ENCODE measurements at places on chromosomes 7 and 10.

DNA sequence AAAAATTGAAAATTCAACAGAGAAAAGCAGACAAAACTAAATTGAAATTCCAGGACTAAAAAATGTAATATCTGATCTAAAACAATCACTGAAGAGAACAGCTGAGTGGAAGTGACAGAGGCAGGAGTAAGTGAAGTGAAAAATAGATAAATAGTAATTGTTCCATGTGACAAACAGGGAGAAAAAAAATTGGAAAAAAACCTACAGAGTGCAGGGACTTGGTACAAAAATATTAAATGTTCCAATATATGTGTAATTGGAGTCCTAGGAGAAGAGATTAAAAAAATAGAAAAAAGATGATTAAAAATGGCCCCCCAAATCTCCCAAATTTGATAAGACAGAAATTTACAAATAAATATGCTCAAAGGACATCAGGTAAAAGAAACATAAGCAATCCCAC, 63.4 kb upstream of the NAMPT start:
- DNase-seq: no peak

DNA sequence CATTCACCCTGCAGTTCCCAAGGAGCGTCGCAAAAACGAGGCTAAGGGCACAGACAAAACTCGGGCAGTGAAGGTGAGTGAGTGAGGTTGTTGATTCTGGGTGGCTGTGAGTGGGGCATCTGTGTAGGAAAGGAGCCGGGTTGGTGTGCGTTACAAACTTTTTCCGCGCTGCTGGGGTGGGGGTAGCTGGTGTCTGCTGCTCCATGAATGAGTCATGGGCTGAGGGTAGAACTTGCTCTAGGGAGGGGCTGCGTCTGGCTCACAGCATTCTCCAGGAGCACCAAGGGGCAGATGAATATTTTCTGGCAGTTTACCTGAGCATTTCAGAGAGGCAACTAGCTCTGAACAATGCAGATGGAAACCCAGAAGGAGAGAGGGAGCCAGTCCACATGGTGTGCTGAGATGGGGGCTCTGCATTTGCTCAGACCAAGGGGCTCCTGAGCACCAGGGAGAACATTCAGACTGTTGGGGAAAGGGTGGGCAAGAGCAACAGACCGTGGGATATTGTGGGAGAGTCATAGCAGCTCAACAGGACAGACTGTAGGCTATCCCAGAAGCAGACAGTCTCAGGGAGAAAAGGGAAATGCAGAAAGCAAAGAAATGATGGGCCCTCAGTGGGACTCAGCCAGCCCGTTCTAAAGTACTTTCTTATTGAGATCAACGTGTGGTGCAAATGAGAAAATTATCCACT, 18.8 kb downstream of the NOBOX start:
- DNase-seq: peak; percentile 51

GRCh38 chr10:61903928-61904344, 2.4 kb downstream of the ARID5B start:
- DNase-seq: no peak

DNA sequence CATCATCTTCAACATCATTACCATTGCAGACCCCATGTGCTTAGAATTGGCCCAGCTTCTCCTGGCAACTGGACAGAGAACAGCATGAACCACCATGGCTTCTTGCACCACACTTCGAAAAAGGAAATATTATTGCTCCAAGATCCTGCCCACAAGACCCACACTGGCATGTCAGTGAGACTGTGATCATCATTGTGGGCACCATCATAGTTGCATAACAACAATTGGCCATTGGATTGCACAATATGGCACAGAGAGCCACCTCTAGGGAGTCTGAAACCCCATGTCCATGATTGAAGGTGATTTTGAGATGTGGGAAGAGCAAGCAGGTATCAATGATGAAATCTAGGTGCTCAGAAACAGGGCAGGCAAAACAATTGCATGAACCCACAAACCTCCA, 918.9 kb downstream of the GRID1 start:
- no peak for DNase-seq

GRCh38 chr10:117609095-117609795, 66.7 kb downstream of the EMX2 start:
- DNase-seq: no peak

DNA sequence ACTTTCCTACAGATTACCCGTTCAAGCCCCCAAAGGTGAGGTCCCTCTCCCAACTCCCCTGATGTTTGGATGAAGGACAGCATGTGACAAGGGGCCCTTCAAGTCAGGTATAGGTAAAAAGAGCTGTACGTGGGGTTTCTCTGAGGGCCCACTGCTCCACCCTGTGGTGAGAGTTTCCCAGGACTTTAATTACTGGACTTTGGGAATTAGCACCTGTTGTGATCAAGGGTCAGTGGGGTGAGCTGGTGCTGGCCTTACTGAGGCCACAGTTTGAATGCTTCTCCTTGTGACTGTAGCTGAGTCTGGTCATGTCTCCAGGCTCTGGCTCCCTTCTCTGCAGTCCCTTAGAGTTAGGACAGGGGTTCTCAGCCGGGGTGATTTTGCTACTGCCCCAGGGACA, 16.8 kb downstream of the UBE2D4 start:
- no peak for DNase-seq

- DNase-seq: no peak
Observed at GRCh38 chr10:120755771-120756170, 95.4 kb upstream of the WDR11 start.

DNA sequence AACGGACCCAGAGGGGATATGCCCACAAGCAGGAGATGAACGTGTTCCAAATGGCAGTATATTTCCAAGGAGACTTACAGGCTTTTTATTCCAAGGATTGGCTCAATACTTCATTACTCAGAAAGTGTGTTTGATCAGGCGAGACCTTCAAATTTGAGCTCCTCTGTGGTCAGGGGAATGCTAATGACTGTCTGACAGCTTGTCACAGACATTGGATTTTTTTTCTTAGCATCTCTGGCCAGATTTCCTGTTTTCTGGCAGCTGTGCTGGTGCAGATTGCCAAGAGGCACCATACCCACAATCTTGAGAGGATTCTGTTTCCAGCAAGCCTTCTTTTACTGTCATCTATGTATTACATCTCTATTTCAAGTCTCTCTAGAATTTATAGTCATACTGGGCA, 93.8 kb downstream of the C1GALT1 start:
- DNase-seq: no peak

- DNase-seq: no peak
Observed at GRCh38 chr10:2278363-2278762, 541.0 kb upstream of the ADARB2 start.

- no peak for DNase-seq
Observed at GRCh38 chr10:132910186-132910880, 32.0 kb downstream of the CFAP46 start.

DNA sequence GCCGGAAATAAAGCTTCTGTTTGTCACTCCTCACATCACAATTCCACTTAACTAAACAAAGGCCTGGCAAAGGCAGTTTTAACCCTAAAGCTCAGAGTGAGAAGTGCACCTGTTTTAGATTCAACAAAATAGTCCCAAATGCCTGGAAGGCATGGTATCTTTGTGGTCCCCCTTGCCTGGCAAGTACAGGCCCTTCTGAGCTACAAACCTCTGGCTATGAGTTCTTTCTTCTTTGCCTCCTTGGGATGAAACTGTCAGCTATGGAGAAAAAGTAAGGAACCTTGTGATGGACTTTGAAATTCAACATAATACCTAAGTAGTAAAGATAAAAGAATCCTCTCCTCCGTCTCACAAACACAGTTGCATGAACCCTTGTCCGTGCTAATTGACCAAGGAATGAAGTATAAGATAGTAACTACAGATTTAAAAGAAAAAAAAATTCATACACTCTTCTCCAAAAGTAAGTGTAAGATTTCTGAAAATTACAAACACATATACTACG, 244.5 kb upstream of the ETV1 start:
- no peak for DNase-seq

- DNase-seq: no peak
Observed at GRCh38 chr10:131017566-131018285, 293.8 kb downstream of the TCERG1L start.

DNA sequence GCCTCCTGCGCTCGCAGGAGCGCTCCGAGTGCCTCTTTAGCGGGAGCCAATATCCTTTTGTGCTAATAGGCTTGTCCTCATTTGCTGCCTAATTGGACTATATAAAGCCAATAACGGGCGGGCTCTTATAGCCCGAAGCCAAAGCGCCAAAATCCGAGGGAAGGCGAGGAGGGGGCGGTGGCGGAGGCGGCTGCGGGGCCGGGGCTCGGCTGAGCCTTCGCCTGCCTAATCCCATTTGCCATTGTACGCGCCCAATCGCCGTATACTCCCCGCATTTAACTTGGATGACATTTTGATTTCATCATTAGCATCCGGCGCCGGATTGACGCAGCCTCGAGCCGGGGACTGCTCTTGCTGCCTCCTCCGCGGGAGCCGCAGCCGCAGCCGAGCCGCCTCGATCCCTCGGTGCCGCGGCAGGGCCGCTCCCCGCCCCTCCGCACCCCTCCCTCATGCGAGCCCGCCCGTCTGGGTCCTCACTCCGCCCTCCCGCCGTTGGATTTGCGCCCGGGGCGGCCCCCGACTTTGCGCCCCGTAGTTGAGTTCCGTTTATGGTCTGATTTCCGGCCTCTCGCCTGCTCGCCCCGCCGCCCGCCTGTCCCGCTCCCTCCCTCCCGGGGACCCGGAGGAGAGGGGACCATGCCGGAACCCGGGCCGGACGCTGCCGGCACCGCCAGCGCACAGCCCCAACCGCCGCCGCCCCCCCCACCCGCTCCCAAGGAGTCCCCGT, at the start of gene HMX3:
HMX3 (plus strand) TSS at position 556 of the 727 bp plus-strand sequence; CDS start at position 637, 81 bp downstream.
- peak; percentile 40 for DNase-seq

GRCh38 chr10:23099816-23100215, 4.4 kb downstream of the MSRB2 start:
- no peak for DNase-seq

DNA sequence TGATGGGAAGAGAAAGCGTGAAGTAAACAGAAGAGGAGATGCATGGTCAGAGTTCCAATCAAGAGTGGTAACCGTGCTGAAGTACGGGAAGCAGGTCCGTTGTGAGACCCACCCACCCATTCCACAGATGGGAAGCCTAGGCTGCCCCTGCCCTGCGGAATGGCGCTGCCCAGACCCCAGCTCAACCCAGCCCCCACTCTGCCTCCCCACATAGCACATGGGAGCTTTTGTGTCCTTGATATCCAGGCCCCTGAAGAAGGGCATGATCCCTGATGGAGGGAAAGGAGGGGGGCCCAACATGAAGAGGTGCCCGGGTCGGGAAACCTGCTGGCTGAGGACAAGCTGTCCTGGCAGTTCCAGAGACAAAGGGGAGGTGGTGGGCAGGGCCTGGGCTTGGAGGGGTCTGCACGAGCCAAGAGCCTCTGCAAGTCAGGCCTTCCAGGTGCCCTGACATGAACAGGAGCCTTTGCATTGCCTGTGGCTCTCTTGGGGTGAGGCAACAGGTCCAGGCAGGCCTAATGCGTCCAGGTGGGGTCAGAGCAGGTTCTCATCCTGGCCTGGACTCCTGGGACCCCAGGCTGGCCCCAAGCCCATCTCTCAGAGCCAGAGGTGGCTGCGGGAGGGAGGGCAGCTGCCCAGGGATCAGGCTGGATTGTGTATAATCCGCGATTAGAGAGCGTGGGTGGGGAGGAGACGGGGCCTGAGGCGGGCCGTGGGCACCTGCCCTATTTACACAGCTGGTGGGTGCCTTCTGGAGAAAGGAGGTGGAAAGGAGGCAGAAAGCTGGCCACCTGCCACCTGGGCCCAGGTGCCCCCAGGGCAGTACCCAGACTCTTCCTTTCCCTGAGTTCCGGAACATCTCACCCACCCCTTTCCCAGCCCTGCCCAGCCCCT, 23.5 kb downstream of the YKT6 start:
- no peak for DNase-seq

GRCh38 chr10:99791831-99792230, 9.4 kb downstream of the ABCC2 start:
- no peak for DNase-seq

- DNase-seq: no peak
Observed at GRCh38 chr7:145212050-145212449, 376.2 kb upstream of the TPK1 start.

DNA sequence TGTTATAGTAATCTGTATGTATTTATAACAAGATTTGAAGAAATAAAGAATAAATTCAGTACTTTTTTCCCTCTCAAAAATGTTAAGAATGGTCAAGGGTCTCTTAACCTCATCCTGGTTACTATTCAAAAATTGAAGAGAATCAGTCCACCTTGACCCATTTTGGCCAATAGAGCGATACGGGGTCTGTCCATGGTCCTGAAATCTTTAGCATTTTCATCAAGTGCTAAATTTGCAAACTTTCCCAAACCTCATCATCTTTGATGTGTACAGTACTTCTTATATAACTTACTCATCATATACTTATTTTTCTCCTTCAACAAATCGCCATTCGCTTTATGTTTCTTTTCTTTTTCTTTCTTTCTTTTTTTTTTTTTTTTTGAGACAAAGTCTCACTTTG, 23.6 kb downstream of the TMEM178B start:
- DNase-seq: no peak

GRCh38 chr10:64619102-64619501, 1097.9 kb downstream of the REEP3 start:
- DNase-seq: no peak

GRCh38 chr10:60148266-60148840, 241.3 kb downstream of the ANK3 start:
- no peak for DNase-seq

DNA sequence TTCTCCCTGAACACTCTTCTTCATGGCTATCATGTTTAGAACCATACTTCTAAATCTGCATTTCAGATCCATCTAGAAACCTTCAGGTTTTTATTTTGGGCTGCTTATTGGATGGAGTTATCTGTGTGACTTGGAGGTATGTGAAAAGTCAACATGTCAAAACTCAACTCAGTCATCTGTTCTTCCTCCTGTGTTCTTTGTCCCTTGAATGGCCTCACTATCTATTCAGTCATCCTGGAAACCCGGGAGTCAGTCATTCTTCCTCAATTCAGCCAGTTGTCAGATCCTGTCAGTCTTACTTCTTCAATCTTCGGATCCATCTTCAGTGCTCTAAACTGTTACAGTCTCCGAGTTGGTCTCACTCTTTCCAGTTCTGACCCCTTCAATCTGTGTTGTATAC, 52.2 kb downstream of the VKORC1L1 start:
- no peak for DNase-seq

DNA sequence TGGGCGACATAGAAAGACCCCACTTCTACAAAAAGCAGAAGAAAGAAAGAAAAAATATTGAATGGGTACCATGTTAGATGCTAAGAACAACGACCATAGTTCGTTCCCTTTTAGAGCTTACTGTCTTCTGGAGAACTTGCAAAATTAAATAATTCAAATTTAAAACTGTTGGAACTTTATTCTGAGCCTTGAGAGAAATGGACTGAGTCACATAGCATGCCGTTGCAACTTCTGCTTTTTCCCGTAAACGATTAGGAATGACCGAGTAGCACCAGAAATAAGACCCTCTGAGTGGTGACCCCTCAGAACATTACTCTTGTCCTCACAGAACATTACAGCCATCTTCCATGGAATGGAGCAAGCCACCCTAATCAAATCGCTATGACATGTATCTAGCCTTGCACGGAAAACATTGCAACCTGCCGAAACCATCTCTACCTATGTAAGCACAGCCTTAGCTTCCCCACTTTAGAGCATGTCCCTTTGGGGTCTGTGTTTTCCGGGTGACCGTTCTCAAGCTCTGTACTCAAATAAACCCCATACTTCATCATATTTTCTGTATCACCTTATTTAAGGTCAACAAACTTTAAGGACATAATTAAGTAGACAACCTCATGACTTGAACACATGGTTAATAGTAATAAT, 179.1 kb downstream of the PRKCQ start:
- DNase-seq: no peak

Measured in stimulated activated CD4-positive, alpha-beta T cell treated with anti-CD3 and anti-CD28 coated beads, Interleukin-4, amount 100 ng/mL, for 24 hours (primary cell).